Naive thymus-derived CD8-positive, alpha-beta T cell (primary cell): ENCODE measurements at places on chromosomes 2 and 18. TPM values are rescaled to one million over a fixed set of nuclear protein-coding genes. Genes with fewer than 3 reads are reported as not detected.

DNA sequence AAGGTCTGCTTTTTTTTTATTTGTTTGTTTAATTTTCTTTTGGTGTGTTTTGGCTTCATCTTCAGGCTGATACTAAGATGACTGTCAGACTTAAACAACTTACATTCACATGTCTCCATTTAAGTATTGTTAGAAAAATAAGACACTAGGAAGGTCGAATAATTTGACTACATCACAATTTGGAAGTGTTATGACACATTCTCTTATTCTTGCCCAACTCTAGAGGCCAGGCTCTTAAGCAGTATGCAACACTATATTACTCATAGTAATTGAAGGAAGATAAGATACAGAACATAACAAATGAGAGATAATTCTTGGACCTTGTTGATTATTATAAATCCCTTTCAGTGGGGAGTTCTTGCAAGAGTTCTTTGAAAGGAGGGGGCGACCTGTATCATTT is 295.3 kb upstream of the COL3A1 start:
- no peak overlapping the region for H3K4me3 ChIP-seq
- no peaks in the 10 kb centered on the region for H3K4me1 ChIP-seq
- DNase-seq = no peak
- H3K27ac ChIP-seq = no peak overlapping the region
- H3K27me3 ChIP-seq = no peaks in the 10 kb centered on the region

GRCh38 chr2:150644298-150645067 is 157.0 kb upstream of the RND3 start:
- H3K27ac ChIP-seq = no peak overlapping the region
- no peak overlapping the region for H3K4me3 ChIP-seq
- H3K4me1 ChIP-seq = no peaks in the 10 kb centered on the region
- no peak for DNase-seq
- H3K27me3 ChIP-seq = no peaks in the 10 kb centered on the region

DNA sequence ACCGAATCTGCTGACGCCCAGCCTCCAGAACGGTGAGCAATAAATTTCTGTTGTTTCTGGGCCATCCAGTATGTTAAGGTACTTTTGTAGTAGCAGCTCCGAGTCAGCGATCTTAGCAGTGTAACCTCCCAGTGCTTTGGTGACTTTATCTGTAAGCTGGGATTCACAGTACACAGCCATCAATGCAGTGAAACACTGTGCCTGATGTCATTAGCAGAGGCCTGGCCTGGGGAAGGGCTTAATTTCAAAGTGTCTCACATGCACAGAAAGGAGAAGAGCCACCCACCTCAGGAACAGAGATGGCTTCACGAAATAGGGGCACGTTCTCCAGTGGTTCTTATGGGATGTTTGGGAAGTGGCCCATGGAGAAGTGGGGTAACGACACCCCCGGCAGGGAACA is 281.2 kb downstream of the PHLPP1 start:
- peaks cover 12% of the 10 kb centered on the region for H3K27me3 ChIP-seq
- no peak overlapping the region for H3K4me3 ChIP-seq
- H3K36me3 ChIP-seq = no peaks in the 10 kb centered on the region
- no peaks in the 10 kb centered on the region for H3K4me1 ChIP-seq
- DNase-seq = no peak

DNA sequence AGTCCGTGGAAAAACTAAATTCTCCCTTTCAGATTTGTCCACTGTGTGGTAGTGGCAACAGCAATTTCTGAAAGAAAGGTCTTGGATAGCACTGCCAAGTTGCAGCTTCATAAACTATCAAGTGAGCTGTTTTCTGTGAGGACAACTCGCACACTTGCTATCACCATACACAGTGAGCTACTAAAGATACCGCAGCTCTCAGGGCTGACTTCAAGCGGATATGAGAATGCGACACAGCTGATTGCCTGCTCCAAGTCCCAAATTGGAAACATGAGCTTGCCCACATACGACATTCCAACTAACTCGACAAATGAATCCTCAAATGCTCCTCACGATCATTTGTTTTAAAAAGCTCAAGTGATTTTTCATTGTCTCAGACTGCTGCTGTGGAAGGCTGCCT is 46.2 kb downstream of the E2F6 start:
- no peak overlapping the region for H3K27ac ChIP-seq
- H3K27me3 ChIP-seq = no peaks in the 10 kb centered on the region
- DNase-seq = no peak
- no peaks in the 10 kb centered on the region for H3K4me1 ChIP-seq
- no peak overlapping the region for H3K4me3 ChIP-seq

GRCh38 chr2:71379086-71379485 is 47.5 kb downstream of the ZNF638 start:
- peak overlapping the region; percentile 1 for H3K27ac ChIP-seq
- H3K4me3 ChIP-seq = no peak overlapping the region
- no peak for DNase-seq
- H3K36me3 ChIP-seq = peaks cover 19% of the 10 kb centered on the region

DNA sequence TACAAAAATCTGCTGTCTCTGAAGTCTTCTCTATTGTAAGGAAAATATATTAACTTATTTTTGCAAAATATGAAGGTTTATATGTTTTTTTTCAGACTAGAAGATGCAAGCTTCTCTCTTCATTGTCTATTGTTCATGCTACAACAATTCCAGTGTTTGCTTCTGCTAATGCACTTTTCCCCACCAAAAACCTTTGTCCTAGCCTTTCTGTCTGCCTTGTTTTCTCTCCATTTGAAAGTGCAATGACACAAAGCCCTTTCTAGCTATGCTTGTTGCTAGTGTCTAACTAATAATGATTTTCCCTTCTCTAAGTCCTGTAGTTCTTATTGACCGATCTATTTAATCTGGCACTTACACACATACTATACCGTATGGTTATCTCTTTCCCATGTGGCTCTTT is 369.5 kb upstream of the CELF4 start:
- no peaks in the 10 kb centered on the region for H3K36me3 ChIP-seq
- H3K4me1 ChIP-seq = no peaks in the 10 kb centered on the region
- no peak for DNase-seq
- no peak overlapping the region for H3K27ac ChIP-seq
- H3K4me3 ChIP-seq = no peak overlapping the region

GRCh38 chr2:74865770-74866674 is 32.1 kb downstream of the HK2 start:
- no peak overlapping the region for H3K4me3 ChIP-seq
- peaks cover 23% of the 10 kb centered on the region for H3K4me1 ChIP-seq
- H3K27me3 ChIP-seq = no peaks in the 10 kb centered on the region
- peaks cover 25% of the 10 kb centered on the region for H3K36me3 ChIP-seq
- DNase-seq = peak; percentile 15

DNA sequence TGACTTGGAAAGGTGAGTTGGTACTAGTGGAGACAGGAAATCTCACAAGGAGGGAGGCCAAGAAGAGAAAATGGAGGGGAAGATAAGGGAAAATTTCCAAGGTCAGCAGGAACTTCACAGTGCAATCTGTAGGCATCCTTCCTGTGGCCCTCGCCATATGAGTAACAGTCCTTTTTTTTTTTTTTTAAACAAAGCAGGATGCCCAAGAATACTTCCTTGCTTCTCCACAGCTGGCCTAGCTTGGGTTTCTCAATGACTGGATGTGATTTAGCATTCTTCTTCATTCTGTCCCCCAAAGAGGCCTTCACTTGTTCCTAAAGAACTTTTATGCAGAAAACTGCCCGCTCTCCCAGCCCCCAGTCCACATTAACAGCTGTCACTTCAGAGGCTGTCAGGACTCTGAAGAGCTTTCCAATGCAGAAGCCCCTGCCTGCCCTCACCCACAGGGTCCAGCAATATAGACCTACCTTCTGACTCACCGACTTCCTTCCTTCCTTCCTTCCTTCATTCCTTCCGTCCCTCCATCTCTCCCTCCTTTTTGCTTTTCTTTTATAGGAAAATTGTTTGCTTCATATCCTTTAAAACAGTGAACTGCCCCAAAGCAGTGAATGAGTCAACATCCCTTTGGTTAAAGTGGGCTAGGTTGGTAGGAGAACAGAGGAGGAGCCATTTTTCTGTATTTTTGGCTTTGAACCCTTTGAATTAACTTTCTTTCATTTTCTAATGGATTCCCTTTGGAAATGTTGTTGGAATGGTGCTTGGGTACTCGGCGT is 172.0 kb downstream of the MGAT5 start:
- peaks cover 24% of the 10 kb centered on the region for H3K36me3 ChIP-seq
- peak overlapping the region; percentile 38 for H3K27ac ChIP-seq
- no peaks in the 10 kb centered on the region for H3K27me3 ChIP-seq

DNA sequence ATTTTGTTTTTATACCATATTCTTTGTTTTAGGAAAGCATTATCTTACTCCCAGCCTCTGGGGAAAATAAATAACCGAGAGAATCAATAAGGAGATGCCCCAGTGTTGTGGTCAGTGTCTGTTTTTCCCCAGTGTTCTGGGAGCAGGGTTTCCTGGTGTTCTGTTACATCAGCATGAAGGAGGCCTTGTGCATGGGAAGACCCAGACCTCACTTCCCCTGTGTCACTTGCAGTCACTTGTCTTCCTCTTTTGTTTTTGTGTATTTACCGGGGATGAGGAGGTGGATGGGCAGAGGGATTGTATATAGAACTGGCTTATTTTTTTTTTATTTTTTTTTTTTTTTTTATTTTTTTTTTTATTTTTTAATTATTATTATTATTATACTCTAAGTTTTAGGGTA is 45.0 kb upstream of the MGAT5 start:
- H3K27ac ChIP-seq = no peak overlapping the region
- no peak overlapping the region for H3K4me3 ChIP-seq
- DNase-seq = no peak

GRCh38 chr18:6487968-6488367 is 73.3 kb upstream of the L3MBTL4 start:
- H3K36me3 ChIP-seq = no peaks in the 10 kb centered on the region
- no peak overlapping the region for H3K4me3 ChIP-seq
- no peak for DNase-seq
- no peak overlapping the region for H3K27ac ChIP-seq

- no peak overlapping the region for H3K4me3 ChIP-seq
- H3K27ac ChIP-seq = no peak overlapping the region
- no peak for DNase-seq
- no peaks in the 10 kb centered on the region for H3K27me3 ChIP-seq
- peaks cover 28% of the 10 kb centered on the region for H3K36me3 ChIP-seq
- H3K4me1 ChIP-seq = peaks cover 12% of the 10 kb centered on the region
Observed at GRCh38 chr2:63124850-63125249, 74.2 kb downstream of the OTX1 start.

DNA sequence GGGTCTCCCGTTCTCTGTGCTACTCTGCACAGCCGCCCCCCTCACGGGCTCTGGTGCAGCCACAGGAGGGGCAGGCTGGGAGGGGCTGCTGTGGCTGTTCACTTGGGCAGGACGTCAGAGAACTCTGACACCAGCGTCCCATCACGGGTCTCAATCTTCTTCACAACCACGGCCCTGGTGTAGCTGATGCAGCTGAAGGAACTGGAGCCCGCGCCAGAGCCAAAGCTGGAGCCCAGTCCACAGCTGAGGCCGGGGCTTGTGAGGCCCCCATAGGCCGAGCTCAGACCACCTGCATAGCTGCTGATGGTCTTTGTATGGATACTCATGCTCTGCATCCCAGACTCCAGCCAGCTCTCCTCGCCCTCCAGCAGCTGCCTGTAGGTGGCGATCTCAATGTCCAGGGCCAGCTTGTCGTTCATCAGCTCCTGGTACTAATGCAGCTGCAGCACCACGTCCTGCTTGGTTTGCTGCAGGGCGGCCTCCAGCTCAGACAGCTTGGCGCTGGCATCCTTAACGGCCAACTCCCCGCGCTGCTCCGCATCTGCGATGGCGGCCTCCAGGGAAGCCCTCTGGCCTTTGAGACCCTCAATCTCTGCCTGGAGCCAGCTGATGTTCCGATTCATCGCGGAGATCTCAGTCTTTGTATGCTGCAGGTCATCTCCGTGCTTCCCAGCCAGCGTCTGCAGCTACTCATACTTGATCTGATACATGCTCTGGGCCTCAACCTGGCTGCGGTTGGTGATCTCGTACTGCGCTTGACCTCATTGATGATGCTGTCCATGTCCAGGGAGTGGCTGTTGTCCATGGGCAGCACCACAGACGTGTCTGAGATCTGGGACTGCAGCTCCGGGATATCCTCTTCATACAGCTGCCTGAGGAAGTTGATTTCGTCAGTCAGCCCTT is 7.4 kb upstream of the DUSP19 start:
- H3K36me3 ChIP-seq = no peaks in the 10 kb centered on the region
- H3K4me1 ChIP-seq = no peaks in the 10 kb centered on the region
- H3K4me3 ChIP-seq = no peak overlapping the region
- DNase-seq = no peak
- H3K27me3 ChIP-seq = peaks cover 17% of the 10 kb centered on the region

DNA sequence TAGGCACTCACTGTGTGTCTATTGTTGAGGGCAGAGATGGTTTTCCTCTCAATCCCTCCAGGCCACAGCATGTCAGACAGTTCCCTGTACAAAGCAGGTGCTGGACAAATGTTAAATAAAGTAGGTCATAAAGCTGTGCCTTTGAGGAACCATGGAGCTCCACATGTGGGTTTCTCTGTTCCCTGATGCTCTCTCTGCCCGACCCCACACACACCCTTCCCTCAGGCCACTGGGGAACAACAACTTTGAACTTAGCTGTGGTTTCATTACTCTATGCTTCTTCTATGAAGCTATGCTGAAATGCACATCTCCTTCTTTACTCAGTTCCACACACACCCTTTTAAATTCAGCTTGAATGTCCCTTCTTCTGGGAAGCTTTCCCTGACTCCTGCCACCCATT is 415.3 kb downstream of the HRH4 start:
- H3K4me1 ChIP-seq = no peaks in the 10 kb centered on the region
- no peak overlapping the region for H3K4me3 ChIP-seq
- no peaks in the 10 kb centered on the region for H3K36me3 ChIP-seq
- H3K27ac ChIP-seq = no peak overlapping the region

DNA sequence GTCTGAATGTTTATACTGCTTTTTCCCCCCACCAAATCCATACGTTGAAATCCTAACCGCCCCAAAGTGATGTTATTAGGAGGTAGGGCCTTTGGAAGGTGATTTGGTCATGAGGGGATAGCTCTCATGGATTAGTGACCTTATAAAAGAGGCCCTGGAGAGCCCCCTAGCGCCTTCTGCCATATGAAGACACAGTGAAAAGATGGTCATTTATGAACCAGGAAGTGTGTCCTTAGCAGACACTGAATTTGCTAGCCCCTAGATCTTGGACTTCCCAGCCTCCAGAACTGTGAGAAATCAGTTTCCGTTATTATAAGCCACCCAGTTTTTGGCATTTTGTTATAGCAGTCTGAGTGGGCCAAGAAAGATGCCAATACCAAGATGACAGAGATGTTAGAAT is 7.2 kb upstream of the TSN start:
- DNase-seq = no peak
- no peaks in the 10 kb centered on the region for H3K27me3 ChIP-seq

GRCh38 chr2:235521844-235522243 is 28.0 kb downstream of the AGAP1 start:
- H3K4me3 ChIP-seq = no peak overlapping the region
- H3K4me1 ChIP-seq = no peaks in the 10 kb centered on the region
- no peaks in the 10 kb centered on the region for H3K36me3 ChIP-seq
- H3K27ac ChIP-seq = no peak overlapping the region
- DNase-seq = no peak

PDE11A gene
- not detected for total RNA-seq

LBX2 gene
- not detected for total RNA-seq

APCDD1 gene
- total RNA-seq = not detected

TSGA10 gene
- total RNA-seq = 23.8 TPM

ZSWIM2 gene
- not detected for total RNA-seq

NT5DC4 gene
- total RNA-seq = not detected

SERPINB5 gene
- total RNA-seq = not detected
